NCI-H1436 (cell line): ENCODE measurements at places on chromosomes 1 and 21.

DNA sequence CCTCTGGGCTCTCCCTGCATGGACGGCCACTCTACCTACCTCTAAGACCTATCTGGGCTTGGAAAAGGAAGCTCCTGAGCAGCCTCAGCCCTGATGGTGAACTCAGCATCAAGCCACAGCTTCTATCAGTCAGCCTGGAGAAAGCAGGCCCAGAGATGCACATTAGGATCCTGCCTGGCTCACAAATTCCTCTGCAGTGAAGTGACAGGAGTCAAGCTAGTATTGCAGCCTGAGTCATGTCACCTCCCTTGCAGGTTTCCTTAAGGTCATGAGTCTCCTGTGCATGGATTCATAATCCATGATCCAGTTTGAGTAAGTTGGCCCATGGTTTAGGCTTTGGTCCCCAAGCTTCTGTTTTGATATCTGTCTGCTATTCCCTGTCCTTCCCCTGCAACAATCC, 37.9 kb upstream of the DUSP10 start:
- DNase-seq = no peak

DNA sequence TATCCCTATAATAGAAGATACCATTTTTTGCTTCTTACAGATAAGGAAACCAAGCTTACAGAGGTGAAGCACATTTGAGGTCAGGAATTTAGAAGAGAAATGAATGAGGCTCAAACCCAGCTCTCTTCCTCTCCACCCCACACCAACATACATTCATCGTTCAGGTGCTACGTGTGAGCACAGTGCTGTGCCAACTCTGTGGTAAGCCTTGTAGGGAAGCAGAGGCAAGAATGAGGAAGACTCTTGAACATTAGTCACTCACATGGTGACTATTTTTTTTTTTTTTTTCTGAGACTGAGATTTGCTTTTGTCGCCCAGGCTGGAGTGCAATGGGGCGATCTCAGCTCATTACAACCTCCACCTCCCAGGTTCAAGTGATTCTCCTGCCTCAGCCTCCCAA, 314.0 kb downstream of the NTNG1 start:
- no peak for DNase-seq

DNA sequence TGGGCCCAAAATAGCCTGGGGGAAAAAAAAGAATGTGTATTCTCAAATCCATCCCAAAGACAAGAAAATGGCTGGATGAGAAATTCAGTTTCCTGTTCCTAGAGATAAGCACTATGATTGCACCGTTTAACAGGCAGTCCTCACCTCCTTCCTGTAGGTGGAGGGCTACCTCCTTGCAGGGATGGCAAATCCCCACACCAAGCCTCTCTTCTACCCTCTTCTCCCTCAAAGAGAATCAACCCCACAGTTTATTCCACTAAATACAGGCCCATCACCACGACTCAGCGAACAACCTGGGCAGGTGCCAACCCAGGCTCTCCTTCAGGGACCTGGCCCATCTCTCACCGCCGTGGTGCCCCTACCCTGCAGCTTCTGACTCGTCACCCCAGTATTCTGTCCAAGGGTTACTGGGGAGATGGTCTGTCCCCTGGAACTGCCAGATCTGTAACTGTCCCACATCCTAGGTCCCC, 3.4 kb upstream of the CHD5 start:
- DNase-seq = no peak

DNA sequence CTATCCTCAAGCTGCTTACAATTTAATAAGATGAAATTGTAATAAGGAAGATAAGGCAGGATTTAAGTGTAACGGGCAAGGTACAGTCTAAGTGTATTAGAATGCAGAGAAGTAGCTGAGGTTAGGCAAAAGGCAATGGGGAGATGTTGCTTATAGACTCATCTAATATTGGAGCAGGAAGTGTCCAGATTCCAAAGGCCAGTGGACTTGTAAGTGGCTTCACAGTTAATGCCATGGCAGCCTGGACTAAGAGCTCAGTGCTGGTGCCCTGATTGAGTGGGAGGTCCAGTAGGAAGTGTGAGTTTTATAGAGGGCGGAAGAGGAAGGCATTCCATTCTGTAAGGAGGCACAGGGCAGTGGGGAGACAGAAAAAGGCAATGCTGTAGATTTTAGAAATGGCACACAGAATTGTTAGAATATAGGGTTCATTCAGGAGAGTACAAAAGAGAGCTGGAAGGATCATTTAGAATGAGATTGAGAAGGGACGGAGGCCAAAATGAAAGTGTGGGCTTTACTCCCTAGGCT, 12.6 kb downstream of the MAP3K21 start:
- no peak for DNase-seq

DNA sequence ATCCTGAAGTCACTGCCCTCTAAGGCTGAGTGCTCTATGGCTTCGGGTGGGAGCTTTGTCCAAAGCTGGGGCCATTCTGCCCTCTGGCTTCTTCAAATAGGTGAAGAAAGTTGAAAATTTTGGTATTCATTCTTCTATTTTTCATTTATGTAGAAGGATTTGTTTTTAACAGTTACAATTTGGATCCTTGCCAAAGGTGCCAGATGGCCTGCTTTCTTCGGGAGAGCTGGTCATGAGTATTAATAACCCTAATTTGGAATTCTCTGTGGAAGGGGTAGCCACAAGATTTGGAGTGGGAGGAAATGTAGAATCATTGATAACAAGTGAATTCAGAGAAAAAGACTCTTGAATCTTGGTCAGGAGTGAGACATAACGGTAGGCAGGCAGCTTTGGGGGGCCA, 370.4 kb upstream of the ST6GALNAC5 start:
- no peak for DNase-seq

DNA sequence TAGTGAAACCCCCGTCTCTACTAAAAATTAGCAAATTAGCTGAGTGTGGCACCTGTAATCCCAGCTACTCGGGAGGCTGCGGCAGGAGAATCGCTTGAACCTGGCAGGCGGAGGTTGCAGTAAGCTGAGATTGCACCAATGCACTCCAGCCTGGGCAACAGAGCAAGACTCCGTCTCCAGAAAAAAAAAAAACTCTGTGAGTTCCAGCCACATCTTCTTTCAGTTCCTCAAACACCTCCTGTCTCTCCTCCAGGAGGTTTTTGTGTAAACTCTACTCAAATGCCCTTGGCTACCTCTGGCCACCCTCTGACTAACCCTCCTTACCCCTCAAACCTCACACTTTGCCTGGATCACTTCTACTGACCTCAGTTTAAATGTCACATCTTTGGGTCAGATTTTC, 38.1 kb downstream of the RCSD1 start:
- DNase-seq = no peak

DNA sequence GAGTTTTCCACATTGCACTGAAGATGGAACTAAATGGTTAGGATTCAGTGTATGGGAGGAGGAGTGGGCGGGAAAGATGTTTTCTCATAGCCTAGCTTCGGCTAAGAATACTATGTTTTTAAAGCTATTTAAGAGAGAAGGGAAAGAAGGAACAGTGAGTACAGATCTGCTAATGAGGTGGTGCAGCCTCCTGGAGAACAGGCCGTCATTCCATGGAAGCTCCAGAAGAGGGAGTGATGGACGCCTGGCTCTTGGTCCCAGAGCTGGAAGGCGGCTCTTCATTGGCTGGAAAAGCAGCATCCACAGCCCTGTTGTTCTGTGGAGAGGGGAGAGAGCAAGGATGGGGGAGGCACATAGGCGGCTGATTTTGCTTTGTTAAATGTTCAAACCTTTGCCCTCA, 6.9 kb downstream of the CAMK1G start:
- no peak for DNase-seq

- DNase-seq = no peak
These were observed 134.1 kb upstream of the KRTAP19-8 start for GRCh38 chr21:31172328-31172727.

DNA sequence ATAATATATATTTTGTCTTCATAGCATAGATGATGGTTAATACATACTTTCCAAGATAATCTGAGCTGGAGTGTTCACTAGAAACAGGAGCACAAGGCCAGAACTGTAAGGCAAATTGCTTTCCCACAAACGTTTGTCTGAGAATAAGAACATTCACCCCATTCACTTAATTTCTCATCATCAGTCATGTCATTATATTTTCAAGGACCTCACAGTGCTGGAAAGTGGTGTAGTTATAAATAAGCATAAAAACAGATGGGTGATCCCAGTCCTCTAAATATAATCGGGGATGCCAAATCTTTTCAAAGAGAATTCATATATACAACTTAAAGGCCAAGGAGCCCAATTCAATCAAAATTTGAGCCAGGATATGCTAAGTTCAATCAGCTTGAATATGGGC, 8.4 kb downstream of the PRRX1 start:
- no peak for DNase-seq

DNA sequence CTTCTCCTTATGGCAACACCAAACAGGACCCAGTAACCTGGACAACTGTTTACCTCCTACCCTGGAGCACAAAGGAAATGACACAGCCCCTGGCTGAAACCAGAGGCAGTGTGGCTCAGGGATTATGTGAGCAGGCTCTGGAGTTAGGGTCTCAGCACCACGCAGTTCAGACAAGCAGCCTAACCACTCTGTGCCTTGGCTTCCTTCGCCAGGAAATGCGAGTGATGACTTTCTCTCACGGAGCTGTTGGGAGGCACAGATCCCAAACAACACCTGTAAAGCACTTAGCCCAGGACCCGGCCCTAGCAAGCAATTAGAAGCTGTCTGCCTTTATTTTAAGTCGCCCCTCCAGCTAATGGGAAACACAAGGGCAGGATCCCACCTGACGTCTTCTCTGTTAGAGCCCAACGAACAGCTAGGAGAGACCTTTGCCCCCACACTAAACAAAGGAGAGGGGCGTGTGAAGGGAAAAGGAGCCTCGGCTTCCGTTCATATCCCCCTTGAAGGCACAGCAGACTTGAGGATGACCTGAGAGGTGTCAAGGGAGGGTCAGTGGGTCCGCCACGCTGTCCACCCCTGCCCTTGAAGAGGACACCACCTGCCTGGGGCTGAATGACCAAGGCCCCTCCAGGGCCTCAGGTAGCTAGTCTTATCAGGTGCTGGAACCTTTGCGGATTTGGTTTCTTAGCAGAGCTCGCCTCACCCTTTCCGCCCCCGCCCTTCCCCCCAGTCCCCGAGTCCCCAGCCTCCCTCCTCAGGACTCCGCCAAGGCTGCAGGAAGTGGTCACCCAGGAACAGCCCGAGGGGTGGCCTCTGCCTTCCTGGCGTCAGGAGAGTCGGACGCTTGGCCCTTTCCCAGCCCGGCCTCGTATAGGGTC, 860 bp downstream of the TMEM63A start:
- DNase-seq = no peak

GRCh38 chr1:943545-944340, 15.3 kb downstream of the NOC2L start:
- DNase-seq = no peak

DNA sequence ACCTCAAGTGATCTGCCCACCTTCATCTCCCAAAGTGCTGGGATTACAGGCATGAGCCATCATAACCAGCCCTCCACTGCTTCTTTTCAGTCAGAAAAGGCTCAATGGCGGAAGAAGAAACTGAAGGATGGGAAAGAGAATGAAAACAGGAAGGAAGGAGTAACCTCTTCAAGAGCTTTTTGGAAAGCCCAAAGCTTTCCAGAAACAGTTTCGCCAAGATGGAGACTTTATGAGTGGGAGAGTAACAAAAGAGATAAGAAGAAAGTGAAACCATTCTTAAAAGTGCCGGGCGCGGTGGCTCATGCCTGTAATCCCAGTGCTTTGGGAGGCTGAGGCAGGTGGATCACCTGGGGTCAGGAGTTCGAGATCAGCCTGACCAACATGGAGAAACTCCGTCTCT, 62.7 kb upstream of the NBL1 start:
- DNase-seq = no peak

- no peak for DNase-seq
These were observed 315.6 kb downstream of the NFIA start for GRCh38 chr1:61397935-61398334.

GRCh38 chr1:75953461-75953860, 21.3 kb upstream of the ASB17 start:
- DNase-seq = no peak

GRCh38 chr1:164272156-164272555, 286.8 kb upstream of the PBX1 start:
- peak; percentile 35 for DNase-seq

- DNase-seq = no peak
These were observed 79.1 kb upstream of the IVNS1ABP start for GRCh38 chr1:185396126-185396525.

DNA sequence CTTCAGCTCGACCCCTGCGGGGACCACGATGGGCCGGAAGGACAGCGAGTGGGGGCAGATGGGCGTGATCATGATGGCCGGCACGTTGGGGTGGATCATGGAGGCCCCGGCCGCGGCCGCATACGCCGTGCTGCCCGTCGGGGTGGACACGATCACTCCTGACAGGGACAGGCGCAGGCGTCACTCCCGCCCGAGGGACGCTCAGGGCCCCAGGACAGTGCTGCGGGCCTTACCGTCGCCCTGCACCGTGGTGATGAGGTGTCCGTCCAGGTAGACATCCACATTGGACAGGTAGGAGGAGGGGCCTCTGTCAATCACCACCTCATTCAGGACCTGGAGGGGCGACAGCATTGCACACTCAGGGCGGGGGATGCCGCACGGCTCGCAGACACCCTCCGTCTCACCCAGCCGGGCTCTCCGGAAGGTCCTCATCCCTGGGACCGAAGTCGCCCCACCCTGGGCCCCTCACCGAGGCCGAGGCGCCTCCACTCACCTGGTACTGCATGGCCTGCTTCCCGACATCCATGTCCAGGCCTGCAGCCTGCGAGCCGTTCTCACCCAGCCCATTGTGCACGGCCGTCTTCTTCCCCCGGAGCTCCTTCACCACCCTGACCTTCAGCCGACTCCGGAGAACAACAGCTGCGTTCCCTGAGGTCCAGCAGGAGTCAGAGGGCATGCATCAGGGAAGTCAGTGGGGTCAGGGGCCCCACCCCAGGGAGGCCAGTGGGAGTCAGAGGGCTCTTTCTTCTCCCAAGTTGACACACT, 24.0 kb downstream of the NADK start:
- no peak for DNase-seq

DNA sequence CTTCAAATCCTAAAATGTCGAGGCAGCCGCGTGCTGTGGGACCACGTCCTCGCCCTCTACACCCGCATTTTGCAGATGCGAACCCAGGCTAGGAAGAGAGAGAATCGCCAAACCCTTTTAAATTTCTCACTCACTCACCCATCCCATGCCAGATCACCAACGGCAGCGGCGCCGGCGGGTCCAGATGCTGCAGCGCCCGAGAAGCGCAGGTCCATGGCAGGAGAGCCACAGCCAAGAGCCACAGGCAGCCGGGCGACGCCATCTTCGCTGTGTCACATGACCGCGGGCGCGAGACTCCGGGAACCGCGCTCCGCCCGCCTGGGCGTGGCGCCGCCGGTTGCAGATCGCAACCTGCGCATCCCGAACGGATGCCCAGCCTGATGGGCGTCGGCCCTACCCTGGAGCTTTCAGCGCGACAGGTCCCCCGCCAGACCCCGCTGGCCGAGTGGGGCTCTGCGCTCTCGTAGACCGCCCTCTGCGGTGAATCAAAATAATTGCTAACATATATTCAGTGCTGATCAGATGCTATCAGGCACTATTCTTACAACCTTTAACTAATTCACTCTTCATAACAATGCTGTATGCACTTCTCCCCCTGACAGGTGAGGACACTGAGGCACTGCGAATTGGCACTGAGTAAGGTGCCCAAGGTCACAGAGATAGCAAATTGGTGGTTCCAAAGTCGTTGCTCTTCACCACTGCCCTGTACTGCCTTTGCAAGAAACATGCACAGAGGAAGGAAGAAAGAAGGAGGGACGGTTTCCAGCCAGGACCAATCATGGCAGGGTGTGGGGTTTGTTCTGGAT, at the start of gene PPT1:
Gene PPT1 (minus strand): TSS at position 276 of the 806 bp plus-strand sequence. CDS start 14 bp downstream, at position 262.
- DNase-seq = peak; percentile 69

- DNase-seq = no peak
These were observed 1.6 kb downstream of the ELK4 start for GRCh38 chr1:205630241-205630640.

GRCh38 chr1:225888289-225888897, 553 bp downstream of the LEFTY1 start:
- DNase-seq = no peak

GRCh38 chr1:236545621-236546169, 21.9 kb downstream of the LGALS8 start:
- DNase-seq = no peak
